ENCODE measurements at places on chromosomes 6 and 20.

DNA sequence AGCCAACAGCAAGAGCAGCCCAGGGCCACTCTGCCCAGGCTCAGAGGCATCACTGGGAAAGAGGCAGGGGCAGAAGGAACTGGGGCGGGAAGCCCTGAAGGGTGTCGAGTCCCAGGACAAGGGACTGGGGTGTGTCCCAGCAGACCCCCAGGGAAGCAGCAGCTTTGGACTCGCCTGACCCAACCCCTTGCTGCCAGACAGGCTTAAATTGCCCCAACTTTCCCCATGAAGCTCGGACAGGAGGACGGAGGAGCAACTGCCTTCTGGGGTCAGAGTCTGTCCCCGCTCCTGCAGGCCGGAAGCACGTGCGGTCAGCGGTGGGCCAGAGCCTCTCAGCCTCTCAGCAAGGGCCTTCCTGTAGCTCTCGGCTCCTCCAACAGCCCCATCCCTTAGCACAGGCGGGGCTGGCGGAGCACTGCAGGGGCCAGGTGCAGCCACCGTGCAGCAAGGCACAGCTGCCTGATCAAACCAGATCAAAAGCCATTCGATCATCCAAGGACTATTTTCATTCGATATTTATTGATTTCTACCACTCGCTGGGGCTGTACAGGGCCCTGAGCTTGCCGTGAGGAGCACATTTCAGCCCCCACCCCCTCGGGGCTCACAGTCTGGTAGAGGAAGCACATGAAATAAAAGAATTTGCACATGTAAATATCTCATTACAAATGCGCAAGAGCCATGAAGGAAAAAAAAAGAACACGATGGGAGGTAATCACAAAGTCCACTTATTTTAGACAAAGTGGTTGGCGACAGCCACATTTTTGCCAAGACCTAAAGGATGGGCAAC is 31.8 kb upstream of the STX16 start:
- no peak for DNase-seq

GRCh38 chr6:2810092-2810671 is 31.5 kb downstream of the SERPINB1 start:
- peak; percentile 73 for DNase-seq

DNA sequence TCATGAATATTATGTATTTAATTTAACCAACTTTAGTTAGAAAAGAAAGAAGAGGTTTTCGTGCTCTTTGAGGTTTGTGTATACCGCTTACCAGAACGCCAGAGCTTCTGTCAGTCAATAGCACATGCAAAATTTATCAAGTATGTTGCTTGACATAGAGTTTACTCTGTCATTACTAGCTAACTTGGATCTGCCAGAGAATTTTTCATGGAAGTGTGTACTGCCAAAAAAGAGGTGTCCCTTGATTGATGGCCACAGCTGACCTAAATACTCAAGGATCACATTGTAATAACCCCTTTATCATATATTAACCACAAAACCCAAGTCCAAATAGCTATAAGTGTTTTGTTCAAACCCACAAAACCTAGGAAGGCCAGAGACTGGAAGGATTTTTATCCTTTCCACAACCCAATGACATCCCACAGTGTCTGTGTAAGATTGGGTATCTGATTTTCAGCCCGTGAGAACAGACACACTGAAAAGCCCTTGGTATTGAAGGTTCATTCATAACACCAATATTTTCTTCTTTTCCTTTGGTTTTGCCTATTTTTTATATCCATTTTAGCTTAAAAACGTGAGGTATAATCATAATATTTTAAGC is 194.0 kb upstream of the EYA4 start:
- no peak for DNase-seq

DNA sequence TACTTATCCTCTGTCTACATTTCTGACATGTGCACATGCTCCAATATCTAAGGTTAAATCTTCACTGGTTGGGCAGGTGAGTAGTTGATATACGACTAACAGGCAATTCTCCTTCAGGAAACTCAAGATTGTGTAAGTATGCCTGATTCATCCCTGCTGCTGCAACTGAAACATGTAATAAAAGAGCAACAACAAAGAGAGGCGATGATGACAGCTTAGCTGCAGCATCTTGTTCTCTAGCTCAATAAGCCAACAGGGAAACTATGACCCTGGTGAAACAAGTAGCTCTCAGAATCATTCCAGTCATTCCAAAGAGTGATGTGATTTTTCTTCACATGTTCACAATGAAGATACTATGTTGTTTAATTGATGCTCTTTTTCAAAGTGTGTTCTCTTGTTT is 74.4 kb downstream of the ELOVL4 start:
- peak; percentile 13 for DNase-seq

DNA sequence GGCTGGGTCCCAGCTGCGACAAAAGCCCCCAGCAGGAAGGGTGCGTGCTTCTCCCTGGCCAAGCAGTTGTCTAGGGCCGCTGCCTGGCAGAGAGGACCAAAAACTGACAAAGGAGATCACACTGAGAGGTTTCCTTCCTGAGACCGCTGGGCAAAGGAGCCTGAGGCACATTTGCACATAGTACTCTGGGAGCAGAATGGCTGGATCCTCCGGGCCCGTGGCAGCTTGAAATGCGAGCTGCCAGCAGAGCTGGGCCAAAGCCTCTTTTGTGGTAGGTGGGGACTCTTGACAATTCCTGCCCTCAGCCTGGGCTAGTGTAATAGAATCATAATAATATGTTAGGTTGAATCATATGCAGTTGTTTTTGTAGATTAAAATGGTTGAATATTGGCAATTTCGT is 33.1 kb upstream of the RNF8 start:
- no peak for DNase-seq

- DNase-seq: peak; percentile 37
Observed at GRCh38 chr20:59955131-59955796, 3.0 kb upstream of the CDH26 start.

DNA sequence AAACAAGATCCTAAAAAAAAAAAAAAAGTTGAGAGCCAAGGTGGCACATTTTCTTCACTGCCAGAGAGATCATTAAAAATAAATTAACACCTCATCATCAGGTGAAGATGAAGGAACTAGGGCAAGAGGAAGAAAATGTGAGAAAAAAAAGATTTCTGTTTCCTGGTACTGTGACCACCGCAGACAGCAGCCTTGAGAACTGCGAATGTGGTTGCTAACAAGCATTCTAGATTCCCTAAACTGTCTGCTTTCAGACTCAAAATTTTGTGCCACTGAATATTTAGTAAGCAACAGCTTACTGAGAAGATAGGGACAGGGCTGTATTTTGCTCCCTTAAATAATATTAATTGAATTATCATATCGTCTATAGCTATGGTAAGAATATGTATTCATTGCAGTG is 24.1 kb upstream of the MBOAT1 start:
- DNase-seq: no peak

DNA sequence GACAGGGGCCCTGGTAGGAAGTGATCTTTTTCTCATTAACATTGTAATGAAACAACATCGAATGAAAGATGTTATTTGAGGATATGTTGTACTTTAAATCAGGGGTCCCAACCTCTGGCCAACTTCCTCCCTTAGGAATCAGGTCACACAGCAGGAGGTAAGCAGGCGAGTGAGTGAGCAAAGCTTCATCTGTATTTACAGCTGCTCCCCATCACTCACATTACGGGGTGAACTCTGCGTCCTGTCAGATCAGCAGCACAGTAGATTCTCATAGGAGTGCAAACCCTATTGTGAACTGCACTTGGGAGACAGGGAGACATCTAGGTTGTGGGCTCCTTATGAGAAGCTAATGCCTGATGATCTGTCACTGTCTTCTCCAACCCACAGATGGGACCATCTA is 19.9 kb downstream of the EPM2A start:
- no peak for DNase-seq

- DNase-seq: peak; percentile 22
Observed at GRCh38 chr6:36235309-36235708, 34.6 kb upstream of the PNPLA1 start.

DNA sequence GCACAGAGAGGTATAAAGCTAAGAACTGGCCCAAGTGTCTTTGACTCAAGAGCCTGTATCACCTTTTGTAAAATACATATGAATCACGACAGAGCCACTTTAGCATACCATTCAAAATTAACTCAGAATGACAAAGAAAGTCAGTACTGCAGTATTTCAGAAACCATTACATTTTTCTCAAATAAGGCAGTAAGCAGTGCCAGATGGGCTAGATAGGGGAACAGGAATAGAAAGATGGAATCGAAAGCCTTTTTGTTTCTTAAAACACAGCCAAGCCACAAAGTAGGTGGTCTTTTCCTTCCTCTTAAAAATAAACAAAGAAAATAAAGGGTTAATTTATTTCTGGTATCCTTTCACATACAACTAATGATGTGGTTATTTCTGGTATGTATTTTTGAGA is 10.3 kb downstream of the CLDN20 start:
- DNase-seq: no peak

DNA sequence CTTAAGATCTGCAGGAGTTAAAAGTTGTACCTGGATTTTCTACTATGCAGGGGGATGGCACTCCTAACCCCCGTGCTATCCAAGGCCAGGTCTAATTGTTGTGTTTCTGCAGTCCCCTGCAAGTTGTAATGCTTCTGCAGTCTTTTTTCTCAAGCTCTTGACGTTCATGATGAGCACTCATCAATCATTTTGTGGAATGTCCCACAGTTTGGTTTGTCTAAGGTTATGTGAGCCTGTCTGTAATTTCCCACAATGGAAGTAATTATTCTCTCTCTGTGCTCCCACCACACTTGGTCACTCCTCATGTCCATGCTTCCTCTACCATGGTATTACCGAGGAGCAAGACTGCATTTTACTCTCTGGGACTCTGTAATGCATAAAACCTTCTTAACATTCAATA is 107.6 kb upstream of the SSTR4 start:
- DNase-seq: no peak

- DNase-seq: peak; percentile 97
Observed at GRCh38 chr6:27871924-27872638, 40.1 kb downstream of the OR2B2 start.

GRCh38 chr6:109477725-109478124 is 5.3 kb downstream of the ZBTB24 start:
- no peak for DNase-seq

- DNase-seq: no peak
Observed at GRCh38 chr6:130178692-130179091, 44.1 kb downstream of the SAMD3 start.

DNA sequence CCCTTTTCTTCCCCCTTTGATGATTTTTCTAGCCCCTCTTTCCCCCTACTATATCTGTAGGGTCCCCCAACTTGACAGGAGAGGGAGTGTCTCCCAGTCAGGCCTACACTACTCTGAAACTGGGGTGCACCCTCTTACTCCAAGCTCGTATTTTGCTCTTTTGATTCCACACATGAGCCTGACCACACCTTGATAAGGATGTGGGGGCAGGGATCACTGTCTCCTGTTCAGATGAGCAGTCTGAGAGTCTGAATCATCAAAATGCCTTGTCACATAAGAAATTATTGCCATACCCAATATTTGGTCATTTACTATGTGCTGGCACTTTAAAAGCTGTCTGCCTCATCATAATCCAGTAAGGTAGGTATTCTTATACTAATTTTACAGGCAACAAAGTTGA is 15.9 kb downstream of the PNPLA1 start:
- no peak for DNase-seq

DNA sequence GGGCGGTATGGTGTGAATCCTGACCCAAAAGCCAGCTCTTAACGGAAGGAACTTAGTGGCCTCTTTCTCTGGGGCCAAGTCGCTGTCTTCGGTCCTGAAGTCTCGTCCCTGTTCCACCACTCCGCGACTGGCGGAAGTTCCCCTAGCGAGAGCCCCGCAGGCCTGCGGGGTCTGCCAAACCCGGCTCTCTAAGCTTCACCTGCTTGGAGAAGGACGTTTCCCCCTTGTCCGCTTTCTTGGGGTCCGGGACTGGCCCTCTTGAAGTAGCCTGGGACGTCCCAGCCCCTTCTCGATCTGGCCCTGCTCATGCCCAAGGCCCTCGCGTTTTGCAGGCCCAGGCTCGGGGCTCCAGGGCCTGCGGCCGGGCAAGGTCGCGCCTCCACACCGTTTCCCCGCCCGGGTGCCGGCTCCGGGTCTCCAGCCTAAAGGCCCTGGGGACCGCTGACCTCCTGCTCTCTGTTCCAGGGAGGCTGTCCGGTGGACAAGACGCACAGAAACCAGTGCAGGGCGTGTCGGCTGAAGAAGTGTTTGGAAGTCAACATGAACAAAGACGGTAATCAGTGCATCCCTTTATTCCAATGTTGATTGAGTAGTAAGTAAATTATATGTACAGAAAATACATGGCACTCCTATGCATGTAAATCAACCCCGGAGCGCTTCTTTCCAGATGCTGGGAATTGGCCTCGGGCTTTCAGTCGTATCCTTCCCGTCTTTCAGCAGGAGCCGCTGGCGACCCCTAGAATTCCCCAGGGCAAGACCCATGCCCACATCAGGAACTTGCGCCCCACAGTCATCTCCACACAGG is 8.8 kb downstream of the NR2E1 start:
- peak; percentile 82 for DNase-seq

DNA sequence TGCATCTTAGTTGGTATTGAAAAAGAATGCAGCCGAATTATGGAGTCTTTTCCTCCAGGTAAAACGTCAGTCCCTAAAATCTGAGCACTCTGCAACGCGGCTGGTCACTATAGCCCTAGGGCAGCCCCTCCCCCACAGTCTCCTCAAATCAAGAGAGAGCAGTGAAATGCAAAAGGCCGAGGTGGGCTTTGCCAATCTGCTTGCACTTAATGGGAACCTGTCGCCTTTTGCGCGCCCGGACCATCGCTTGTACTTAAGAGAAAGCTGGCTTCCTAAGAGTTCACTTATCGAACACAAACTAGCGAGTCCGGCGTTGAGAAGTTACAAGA is 447 bp downstream of the MCM3 start:
- DNase-seq: no peak

- no peak for DNase-seq
Observed at GRCh38 chr6:67863346-67863745, 771.7 kb upstream of the ADGRB3 start.

DNA sequence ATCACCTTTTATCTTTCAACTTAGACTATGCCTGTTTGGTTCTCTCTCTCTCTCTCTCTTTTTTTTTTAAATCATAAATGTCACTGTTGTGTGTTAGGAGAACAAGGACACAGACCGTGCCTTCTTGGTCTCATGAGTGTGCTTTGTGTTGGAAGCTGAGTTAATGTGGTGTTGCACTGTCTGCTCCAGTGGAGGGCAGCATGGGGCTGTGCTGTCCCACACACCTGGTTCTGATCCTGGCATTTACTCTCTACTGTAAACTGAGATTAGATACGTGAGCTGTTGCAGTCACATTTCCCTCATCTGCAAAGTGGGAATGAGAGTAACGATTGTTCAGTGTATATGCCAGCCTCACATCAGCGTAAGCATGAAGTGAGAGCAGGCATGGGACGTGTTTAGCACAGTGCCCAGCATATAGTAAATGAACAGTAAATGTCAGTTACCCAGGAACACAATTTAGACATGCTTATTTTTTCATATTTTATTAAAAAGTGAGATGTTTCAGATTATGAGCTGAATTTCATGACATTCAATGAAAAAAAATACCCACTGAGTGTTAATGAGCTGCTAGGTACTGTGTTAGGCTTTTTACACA is 161.1 kb downstream of the FARS2 start:
- DNase-seq: no peak

All from suppressor macrophage treated with lipopolysaccharide for 1 hour (primary cell).